ENCODE measurements at places on chromosomes 2 and 18. TPM values are rescaled to one million over a fixed set of nuclear protein-coding genes. Genes with fewer than 3 reads are reported as not detected.

- DNase-seq, result no peak
These were observed 210.6 kb downstream of the BABAM2 start for GRCh38 chr2:28101123-28101522.

Gene CFC1
- total RNA-seq, result 0.38 TPM

- no peak for DNase-seq
These were observed 4.5 kb downstream of the SLC19A3 start for GRCh38 chr2:227713291-227713690.

GRCh38 chr2:131572175-131572574, 44.5 kb downstream of the CCDC74A start:
- no peak for DNase-seq

DNA sequence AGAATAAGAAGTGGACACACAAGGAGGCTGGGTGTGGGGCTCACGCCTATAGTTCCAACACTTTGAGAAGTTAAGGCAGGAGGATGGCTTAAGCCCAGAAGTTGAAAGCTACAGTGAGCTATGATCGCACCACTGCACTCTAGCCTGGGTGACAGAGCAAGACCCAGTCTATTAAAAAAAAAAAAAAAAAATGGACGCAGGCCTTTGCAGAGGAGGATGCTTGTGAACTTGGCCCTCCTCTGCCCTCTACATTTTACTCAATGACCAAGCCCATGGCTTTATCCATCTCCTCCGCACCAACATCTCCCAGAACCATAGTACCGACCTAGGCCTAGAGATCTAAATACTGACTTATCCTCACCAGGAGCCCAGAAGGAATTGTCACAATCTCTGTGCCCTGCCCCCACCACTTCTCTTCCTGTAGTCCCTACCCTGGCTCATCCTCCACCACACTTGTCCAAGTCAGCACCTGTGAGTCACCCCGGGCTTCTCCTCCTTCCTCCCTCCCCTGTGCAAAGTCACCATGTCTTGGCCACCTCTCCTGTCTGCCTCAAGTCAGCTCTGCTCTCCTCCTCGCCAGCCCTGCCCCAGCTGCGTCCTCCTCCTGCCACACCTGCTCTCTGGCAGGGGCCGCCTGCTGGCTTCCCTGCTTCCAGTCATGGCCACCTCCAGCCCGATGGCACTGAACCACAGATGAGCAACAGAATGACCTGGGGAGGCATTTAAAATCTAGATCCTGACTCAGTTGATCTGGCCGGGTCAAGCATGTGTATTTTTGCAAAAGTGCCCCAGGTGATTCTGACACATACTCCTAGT, 35.8 kb upstream of the ASPRV1 start:
- DNase-seq, result no peak

Gene VSNL1
- total RNA-seq, result 1.2 TPM

DNA sequence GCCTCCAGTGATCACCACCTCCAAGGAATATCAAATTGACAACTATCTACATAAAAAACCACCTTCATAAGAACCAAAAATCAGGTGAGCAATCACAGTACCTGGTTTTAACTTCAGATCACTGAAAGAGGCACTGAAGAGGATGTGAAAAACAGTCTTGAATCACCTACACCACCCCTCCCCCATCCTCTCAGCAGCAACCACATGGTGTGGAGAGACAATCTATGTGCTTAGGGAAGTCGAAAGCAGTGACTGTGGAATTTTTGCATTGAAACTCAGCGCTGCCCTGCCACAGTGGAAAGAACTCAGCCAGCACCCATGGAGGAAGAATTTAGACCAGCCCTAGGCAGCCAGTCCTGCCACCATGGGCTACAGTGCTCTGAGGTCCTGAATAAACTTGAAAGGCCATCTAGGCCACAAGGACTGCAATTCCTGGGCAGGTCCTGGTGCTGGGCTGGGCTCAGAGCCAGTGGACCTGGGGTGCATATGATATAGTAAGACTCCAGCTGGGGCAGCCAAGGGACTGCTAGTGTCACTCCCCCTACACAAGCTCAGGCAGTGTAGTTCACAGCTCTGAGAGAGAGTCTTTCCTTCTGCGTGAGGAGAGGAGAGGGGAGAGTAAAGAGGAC, 75.6 kb downstream of the ATL2 start:
- no peak for DNase-seq

GRCh38 chr18:45852631-45853030, 27.2 kb downstream of the SIGLEC15 start:
- no peak for DNase-seq

DNA sequence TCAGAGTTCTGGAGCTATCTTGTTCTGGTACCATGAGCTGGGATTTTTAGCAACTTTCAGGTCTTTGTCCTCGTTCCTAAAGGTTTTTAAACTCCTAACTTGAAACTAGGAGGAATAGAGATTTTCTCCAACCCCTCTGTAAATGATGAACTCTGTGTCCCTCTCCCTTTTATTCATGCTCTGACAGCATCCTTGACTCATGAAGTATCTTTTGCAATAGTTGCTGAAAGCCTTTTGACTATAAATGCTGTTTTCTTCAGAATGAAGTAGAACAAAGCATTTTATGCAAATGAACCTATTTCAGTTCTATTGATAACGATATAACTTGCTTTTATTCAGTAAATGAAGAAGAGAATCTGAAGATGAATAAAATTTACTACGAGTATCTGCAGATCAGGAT, 17.0 kb upstream of the MAPRE2 start:
- DNase-seq, result no peak

Gene INPP5D
- 33.3 TPM for total RNA-seq

Gene CCT7
- total RNA-seq, result 152 TPM

Gene HRH4
- 1.7 TPM for total RNA-seq

- no peak for DNase-seq
These were observed 108.0 kb downstream of the FAM168B start for GRCh38 chr2:130985206-130985780.

DNA sequence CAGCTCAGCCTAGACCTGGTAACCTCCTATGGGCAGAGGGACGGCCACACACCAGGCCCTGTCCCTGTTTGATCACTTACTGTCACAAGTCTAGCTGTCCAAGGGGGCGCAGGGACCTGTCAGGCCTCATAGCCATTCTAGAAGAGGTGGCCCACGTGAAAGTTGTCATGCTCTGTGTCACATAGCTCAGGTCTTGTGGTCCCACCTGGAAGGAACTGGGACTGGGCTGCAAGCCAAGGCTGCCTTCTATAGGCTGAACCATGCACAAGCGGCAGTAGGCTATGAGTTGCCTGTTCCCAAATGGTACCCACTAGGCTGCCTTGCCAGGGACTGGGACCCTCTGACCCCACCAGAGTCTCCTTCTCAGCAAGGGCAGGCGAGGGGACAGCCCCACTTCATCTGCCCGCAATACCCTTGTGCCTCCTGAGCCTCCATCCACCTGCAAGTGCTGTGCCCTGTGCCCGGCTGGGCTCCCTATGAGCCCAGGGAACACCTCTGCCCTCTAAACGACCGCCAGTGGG, 177.5 kb downstream of the ANAPC1 start:
- no peak for DNase-seq

GRCh38 chr2:118954297-118955060, 12.5 kb downstream of the MARCO start:
- no peak for DNase-seq

Gene SERPINB10
- not detected for total RNA-seq

GRCh38 chr2:60058781-60059180, 494.7 kb downstream of the BCL11A start:
- DNase-seq, result no peak

DNA sequence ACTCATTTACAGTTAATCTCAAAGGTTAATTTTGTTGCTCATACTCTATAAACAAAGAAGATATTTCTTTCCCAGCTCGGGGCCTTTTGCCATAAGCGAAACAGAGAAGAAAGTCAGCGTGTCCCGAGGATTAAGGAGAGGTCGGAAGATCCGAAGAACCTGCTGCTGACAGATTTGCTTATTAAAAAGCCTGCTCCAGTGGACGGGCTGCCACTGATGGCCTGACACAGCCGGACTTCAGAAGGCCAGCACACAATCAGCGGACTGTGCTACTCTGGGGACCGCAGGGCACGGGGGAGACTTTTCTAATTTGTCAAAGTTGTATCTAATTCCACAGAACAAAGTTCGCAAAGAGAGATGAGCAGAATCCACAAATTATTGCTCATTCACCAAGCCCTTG, 315.4 kb downstream of the ETAA1 start:
- no peak for DNase-seq

- no peak for DNase-seq
These were observed 17.3 kb downstream of the NOL4 start for GRCh38 chr18:34207344-34207851.

DNA sequence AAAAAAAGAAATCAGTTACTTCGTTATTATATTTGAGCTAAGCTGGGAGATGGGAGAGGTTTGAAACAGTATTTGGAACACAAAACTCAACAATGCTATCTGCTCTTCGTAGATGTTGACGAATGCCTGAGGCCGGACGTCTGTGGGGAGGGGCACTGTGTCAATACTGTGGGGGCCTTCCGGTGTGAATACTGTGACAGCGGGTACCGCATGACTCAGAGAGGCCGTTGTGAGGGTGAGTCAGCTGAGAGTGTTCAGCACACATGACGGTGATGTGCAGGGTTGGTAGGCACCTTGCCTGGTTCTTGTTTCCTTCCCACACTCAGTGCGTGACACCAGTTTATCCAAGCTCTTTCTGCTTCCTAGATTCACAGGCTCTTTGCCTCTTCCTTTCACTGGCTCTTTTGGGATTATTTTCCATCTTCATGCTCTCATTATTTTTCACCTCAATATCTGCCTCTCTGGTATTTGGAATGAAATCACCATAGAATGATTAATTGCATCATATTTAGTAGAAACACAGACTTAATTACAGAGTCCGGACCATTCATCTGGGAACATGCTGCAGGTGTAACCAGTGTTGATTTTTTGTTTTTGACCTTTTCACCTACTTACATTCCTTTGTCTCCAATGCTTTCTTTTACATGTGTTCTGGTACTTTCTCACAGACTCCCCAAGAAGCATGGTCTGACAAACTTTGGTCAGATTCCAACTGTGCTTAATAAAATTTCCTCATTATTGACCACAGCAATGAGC, 200.6 kb upstream of the RASGRP3 start:
- DNase-seq, result no peak

Gene LHCGR
- not detected for total RNA-seq

GRCh38 chr2:38653715-38654527, 12.0 kb upstream of the GALM start:
- no peak for DNase-seq

DNA sequence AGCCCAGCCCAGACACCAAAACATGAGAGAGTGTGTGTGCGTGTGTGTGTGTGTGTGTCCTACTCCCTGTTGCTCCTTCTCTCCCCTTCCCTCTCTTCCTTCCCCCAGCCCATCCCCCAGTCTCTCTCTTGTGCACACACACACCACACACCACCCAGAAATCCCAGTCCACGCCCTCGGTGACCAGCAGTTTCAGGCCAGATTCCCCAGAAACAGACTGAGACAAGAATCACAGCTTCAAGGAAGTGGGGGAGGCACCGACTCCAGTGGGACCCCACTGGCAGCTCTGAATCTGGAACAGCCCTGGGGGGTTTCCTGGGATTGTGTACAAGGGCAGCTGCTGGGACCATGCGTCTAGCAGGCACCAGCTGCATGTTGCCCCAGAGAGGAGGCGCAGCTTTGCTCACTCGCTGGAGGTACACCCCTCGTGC, 113.5 kb downstream of the NDUFA10 start:
- DNase-seq, result no peak

DNA sequence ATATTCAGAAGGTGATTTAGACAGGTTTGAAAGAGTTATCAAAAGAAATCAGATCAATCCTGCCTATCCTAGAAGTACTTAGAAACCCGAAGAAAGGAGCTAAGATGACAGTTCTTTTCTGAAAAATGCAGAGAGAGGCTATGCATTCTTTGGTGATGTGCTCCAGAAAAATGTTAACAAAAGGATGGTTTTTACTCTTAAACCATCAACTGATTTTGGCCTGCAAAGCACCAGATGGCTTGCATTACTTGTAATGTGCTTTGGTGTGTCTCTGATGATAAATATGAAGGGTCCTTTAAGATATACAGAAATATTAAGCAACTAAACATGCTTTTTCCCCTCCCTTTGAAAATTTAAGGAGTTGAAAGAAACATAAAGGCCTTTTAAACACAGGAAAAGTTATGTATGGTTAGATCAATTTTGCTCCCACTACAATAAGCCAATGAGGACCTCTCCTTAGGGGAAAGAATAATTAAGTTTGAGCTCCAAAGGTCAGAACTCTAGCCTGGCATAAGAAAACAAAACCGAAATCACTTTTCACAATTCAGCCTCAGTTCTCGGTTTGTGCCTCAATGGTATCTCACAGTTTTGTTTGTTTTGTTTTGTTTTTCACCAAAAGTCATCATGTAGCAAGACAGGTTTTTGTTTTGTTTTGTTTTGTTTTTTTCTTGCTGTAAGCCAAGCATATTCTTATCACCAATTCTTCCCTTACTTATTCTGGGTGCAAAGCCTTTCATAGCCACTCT, 302.4 kb upstream of the NT5C1B start:
- no peak for DNase-seq

GRCh38 chr2:132871831-132872230, 201.8 kb upstream of the LYPD1 start:
- DNase-seq, result no peak

Gene FMNL2
- total RNA-seq, result 69.5 TPM

DNA sequence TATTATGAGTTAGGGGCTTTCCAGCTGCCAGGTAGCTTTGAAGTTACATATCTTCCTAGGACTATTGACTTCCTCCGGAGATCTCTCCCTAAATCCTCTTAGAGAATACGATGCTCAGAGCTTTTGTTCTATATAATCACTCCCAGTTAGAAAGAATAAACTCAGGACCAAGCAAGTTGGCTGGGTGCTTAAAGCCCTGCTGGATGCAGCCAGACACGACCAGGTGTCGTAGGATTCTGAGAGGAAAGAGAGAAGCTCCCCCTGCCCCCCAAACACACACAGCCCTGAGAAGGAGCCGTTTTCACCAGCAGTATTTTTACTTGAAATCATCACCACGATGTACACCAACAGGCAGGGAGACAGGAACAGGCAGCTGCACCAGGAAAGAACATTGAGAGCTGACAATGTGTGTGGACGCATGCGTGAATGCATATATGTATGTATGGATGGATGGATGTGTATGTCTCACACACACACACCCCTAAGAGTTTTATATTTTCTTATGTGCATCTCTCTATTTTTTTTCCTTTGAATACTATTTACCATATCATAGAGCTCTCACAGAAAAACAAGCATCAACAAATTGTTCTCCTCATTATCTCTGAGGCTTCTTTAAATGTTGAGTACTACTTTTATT, 382.6 kb downstream of the EPHA4 start:
- no peak for DNase-seq

GRCh38 chr2:176643646-176644045, 374.4 kb downstream of the MTX2 start:
- no peak for DNase-seq

GRCh38 chr18:10032331-10033015, 118.7 kb downstream of the VAPA start:
- no peak for DNase-seq

DNA sequence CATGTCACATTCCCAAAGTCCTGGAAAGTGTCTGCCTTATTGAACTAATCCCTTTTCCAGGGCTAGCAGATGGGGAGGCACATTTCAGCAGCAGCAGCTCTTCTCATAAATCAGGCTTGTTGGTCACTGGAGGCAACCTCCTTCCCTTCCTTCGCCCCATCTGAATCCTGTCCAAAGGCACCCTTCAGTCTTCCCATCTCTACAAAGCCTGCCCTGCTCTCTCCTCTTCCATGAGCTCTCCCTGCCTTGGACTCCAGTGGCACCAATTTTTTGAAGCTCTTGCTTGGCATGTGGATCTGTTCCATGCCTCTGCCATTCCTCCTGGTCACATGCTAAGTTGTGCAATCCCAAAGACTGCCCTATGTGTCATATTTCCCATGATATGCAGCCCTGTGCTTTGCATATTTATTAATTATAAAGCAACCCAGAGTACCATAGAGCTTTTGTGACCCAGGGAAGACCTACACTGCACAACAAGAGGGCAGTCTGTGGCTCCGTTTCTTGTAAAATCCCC, 70.3 kb downstream of the ANTXR1 start:
- no peak for DNase-seq

Gene SLC4A3
- total RNA-seq, result 2.9 TPM

Measured in upper lobe of right lung (tissue), 1 donor.